ENCODE measurements at places on chromosomes 16 and 17. TPM values are rescaled to one million over a fixed set of nuclear protein-coding genes. Genes with fewer than 3 reads are reported as not detected.

Gene FOXN1
- total RNA-seq: not detected

Gene DNAAF8
- total RNA-seq: 0.64 TPM

Gene CD68
- total RNA-seq: 19.8 TPM

Gene TP53
- total RNA-seq: 89.1 TPM

Gene TMEM114
- total RNA-seq: not detected

Gene TNP2
- not detected for total RNA-seq

DNA sequence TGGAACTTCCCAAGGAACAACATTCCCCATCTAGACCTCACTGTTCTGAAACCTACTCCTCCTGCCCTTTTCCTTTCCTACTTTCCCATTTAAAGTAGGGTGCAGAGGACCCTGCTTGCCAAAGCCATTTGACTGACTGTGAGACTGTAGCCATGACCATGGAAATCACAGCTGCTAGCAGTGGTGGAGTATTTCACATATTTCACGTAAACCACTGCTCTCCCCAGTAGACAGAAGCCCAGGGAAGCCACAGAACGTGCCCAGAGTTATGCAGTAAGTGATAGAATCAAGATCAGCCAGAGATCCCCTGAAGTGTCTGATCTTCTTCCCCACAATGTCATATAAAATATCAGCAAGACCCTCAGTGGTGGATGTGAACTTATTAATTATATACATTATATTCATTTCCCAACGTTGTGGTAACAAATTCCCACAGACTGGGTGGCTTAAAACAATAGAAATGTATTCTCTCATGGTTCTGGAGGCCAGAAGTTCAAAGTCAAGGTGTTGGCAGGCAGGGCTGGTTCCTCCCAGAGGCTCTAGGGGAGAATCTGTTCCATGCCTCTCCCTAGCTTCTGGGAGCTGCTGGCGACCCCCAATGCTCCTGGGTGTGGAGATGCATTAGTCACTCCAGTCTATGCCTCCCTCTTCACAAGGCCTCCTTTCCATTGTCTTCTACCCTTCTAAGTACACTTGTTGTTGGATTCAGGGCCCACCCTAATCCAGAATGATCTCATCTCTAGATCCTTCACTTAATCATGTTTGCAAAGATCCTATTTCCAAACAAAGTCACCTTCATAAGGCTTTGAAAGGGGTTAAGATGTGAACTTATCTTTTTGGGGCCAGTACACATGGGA, 20.7 kb upstream of the PRM1 start:
- H3K27ac ChIP-seq: no peak overlapping the region
- no peaks in the 10 kb centered on the region for H3K27me3 ChIP-seq
- H3K4me1 ChIP-seq: peaks cover 14% of the 10 kb centered on the region
- no peaks in the 10 kb centered on the region for H3K36me3 ChIP-seq

DNA sequence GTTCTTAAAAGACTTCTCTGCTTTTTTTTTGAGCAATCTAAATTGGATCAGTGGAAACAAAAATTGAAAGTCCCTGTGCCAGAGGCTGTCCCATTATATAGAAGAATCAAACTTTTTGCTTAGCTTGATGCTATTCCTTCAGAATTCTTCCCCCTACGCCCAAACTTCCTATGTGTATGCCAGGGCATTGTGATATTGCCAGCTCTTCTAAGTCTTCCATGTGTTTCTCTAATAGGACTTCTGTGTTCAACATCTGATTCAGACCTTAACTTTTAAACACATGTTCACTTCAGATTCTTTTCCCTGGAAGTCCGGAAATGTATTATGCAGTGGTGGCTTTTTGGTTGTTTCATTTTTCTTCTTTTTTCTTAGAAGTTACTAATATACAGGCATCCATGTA, 18.7 kb downstream of the PTRH2 start:
- no peak overlapping the region for H3K27ac ChIP-seq
- H3K4me3 ChIP-seq: no peak overlapping the region
- H3K4me1 ChIP-seq: no peaks in the 10 kb centered on the region
- peaks cover 63% of the 10 kb centered on the region for H3K36me3 ChIP-seq
- DNase-seq: no peak

DNA sequence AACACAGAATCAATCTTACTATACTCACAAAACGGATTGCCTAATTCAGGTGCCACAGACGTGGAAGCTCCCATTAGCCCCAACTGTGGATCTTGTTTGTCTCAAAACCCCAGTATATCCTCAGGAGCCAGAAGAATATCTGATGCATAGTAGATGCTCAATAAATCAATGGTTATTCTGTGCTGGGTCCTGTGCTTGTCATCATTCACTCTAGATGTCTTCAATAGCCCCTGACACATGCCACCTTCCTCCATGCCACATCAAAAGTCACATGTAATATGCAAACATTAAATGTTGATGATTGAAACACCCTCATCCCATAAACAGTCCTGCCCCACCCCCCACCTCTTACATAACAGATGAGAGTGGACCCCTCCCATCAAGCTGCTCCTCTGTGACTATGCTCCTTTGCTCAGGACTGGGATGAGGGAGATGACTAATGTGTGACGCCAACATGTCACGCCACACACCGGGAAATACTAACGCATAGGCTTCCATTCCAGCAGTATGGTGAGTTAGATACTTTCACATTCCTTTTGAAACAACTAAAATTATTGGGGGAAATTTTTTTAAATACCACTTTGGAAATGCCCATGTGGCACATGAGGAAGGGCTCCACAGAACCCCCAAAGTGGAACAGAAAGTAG, 267.6 kb upstream of the SDK2 start:
- no peak overlapping the region for H3K27ac ChIP-seq
- H3K4me1 ChIP-seq: no peaks in the 10 kb centered on the region
- no peak overlapping the region for H3K4me3 ChIP-seq
- no peaks in the 10 kb centered on the region for H3K36me3 ChIP-seq
- peaks cover 2% of the 10 kb centered on the region for H3K27me3 ChIP-seq

DNA sequence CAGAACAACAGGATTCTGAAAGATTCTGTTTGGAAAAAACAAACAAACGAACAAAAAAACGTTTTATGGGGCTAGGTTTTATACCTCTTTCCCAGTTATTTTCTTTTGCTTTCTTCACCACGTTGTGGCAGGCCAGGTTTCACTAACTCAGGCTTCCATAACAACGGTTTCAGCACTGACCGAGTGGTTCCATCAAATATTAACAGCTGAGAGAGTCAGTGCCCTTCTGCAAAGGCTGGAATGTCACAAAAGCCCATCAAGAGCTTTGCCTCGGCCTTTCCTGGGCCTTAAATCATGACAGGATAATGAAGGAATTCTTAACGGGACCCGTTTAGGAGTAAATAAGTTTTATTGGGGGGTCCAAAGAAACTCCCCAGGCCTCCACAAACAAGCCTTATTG, 34.2 kb downstream of the MPHOSPH6 start:
- no peaks in the 10 kb centered on the region for H3K36me3 ChIP-seq
- no peaks in the 10 kb centered on the region for H3K27me3 ChIP-seq
- no peak overlapping the region for H3K4me3 ChIP-seq
- H3K4me1 ChIP-seq: peaks cover 19% of the 10 kb centered on the region
- H3K27ac ChIP-seq: no peak overlapping the region

DNA sequence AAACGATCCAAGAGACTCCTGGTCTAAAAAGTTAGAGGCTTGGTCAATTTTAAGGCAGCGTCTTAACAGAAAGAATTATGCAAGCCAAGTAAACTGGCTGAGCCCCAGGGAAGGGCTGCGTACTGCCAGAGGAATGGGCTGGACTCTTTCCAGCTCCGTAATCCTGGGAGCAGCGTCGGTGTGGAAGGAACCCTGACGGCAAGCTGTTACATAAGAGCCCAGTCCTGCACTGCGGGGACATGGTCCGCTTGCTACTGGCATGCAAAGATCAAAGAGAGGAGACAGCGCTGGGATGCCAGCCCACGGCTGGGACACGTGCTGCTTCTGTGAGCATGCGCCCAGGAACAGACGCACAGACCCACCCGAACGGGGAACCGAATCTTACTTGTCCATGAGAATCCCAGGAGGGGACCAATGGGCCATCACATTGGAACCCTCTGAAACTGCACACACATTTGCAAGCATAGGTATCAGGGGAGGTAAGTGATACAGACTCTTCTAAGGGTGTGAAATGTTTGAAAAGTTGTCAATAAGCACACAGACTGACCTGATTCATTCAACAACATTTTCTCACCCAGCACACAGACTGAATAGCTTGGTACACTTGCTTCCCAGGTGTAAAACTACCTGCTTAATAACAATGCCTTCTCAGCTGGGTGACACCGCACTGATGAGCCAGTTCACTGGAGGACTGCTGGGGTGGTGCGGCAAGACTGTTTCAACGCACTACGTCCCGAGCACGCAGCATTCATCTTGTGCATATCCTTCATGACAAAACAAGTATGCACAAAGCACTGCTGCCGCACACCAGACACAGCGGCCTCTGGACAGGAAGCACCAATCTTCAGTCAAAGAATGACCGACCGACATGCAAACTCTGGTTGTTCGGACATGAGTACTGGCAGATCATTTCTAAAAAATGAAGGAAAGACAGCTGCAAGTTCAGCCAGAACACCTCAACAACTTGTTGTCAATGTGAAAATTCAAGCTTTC, 94.9 kb downstream of the ANKRD11 start:
- no peak overlapping the region for H3K27ac ChIP-seq
- no peaks in the 10 kb centered on the region for H3K36me3 ChIP-seq
- no peak for DNase-seq

- H3K36me3 ChIP-seq: peaks cover 6% of the 10 kb centered on the region
- H3K27me3 ChIP-seq: no peaks in the 10 kb centered on the region
Observed at GRCh38 chr16:30925995-30926811, 2.8 kb downstream of the FBXL19 start.

DNA sequence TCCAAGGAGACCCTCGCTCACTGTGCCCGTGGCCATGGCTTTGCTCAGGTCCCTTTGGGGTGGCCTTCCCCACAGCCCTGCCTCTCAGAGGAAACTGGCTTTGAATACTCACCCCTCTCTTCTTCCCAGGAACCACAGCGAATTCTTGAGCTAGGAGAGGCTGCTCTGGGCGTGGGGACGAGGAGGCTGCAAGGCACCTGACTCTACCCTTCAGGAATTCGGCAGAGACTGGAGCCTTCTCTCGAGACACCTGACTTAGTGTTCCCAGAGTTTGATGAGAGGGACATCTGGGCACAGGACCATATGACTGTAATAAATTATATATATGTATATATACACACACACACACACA, 6.2 kb downstream of the LLGL2 start:
- peaks cover 31% of the 10 kb centered on the region for H3K4me1 ChIP-seq
- H3K27me3 ChIP-seq: no peaks in the 10 kb centered on the region
- no peak for DNase-seq
- H3K4me3 ChIP-seq: no peak overlapping the region
- H3K27ac ChIP-seq: no peak overlapping the region

DNA sequence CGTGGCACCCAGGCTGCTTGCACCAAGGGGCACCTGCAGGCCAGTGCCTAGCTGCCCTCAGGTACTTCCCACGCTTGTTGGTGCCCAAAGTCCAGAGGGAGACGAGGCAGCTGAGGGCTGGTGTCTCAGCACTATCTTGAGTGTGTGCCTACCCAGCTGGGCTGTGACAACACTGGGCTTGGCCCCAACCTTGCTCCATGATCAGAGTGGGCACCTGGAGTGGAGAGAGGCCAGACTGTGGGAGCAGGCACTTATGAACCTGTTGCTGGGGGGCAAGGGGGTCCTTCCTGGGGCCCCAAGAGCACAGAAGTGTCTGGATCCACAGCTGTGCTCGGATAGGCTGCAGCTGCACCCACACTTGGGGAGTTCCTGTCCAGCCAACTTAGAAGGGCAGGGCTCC, 314.7 kb downstream of the KCNJ2 start:
- H3K4me1 ChIP-seq: no peaks in the 10 kb centered on the region
- H3K36me3 ChIP-seq: no peaks in the 10 kb centered on the region
- no peak for DNase-seq

- H3K27me3 ChIP-seq: no peaks in the 10 kb centered on the region
- H3K36me3 ChIP-seq: no peaks in the 10 kb centered on the region
- no peaks in the 10 kb centered on the region for H3K4me1 ChIP-seq
- H3K4me3 ChIP-seq: no peak overlapping the region
- H3K27ac ChIP-seq: no peak overlapping the region
Observed at GRCh38 chr17:68054296-68054900, 18.9 kb downstream of the KPNA2 start.
